ENCODE measurements at places on chromosomes 5 and 9.

GRCh38 chr5:141783947-141784296 lies 94.3 kb downstream of the PCDH1 start:
- no peaks in the 10 kb centered on the region for H3K36me3 ChIP-seq
- no peak overlapping the region for H3K27ac ChIP-seq
- no peak for DNase-seq
- H3K4me3 ChIP-seq: no peak overlapping the region

- H3K4me1 ChIP-seq: no peaks in the 10 kb centered on the region
- no peak overlapping the region for H3K4me3 ChIP-seq
- H3K27me3 ChIP-seq: peaks cover 26% of the 10 kb centered on the region
- no peak for DNase-seq
Measured at GRCh38 chr5:73318308-73318719, 130.3 kb downstream of the FOXD1 start.

DNA sequence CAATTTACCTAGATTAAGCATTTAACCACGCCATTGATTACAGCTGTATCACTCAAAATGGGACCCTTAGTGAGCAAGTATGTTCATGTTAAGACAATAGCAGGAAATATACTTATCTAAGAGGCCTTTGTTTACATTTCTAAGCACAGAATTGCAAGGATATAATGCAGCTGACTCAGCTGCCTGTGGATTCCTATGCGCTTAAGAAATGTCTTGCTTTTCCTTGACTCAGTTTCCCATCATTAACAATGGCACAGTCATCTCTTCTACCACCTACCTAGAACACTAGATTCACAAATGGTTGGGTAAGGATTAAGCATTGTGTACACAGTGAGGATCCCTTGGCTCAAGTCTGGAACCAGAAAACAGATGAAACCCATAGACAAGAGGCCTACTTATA lies 163.8 kb downstream of the TSSK1B start:
- H3K27me3 ChIP-seq: peaks cover 22% of the 10 kb centered on the region
- no peaks in the 10 kb centered on the region for H3K36me3 ChIP-seq
- H3K27ac ChIP-seq: no peak overlapping the region
- DNase-seq: no peak

DNA sequence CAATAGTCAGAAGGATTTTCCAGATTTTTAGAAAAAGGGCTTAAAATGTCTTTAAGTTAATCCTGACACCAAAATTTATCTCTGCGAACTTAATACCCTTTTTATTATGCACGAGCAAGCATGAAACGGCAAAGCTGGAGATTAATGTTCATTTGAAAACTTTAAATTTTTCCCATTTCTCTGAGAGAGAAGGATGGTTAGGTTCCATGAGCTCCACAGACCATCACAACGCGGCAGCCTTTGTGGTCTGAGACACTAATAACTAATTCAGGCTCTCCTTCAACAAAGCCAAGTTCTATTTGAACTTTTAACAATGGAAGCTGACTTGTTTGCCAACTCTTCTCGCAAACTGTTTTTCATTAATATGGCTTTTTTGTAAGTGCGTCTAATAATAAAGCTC lies 94.7 kb downstream of the MYO10 start:
- H3K27ac ChIP-seq: no peak overlapping the region
- H3K36me3 ChIP-seq: no peaks in the 10 kb centered on the region
- peaks cover 7% of the 10 kb centered on the region for H3K27me3 ChIP-seq
- H3K4me3 ChIP-seq: no peak overlapping the region
- DNase-seq: no peak
- no peaks in the 10 kb centered on the region for H3K4me1 ChIP-seq

DNA sequence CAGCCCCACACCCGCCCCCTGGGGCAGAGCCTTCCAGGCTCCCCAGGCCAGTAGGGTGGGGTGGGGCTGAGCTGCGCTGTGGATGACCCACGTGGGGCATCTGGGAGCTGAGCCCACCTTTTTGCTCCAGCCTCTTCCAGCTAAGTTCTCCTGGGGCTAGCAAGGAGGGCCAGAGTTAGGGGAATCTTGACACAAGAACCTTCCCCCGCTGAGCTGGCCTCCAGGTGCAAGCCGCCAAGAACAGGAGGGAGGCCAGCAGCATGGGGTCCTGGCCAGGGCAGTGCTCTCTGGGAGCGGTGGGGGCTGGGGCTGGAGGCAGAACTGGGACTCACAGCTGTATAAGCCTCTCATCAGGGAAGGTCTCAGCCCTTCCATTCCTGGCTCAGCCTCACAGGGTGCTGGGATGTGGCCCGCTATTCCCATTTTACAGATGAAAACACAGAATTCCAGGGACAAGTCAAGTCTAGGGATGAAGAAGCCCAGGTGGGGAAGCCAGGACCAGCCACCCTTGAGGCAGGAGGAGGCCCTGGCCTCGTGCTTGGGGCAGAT lies 21.5 kb downstream of the SARDH start:
- H3K4me1 ChIP-seq: peaks cover 5% of the 10 kb centered on the region
- H3K36me3 ChIP-seq: peaks cover 4% of the 10 kb centered on the region
- H3K27ac ChIP-seq: no peak overlapping the region
- peaks cover 51% of the 10 kb centered on the region for H3K27me3 ChIP-seq

- no peak overlapping the region for H3K27ac ChIP-seq
- no peak overlapping the region for H3K4me3 ChIP-seq
- H3K36me3 ChIP-seq: no peaks in the 10 kb centered on the region
- peaks cover 8% of the 10 kb centered on the region for H3K27me3 ChIP-seq
- no peak for DNase-seq
Measured at GRCh38 chr9:78680196-78680595, 383.3 kb downstream of the PSAT1 start.

Data from stimulated activated naive B cell treated with anti-CD40 and anti-IgM and Interleukin-4, amounts not matched to agents 10 μg/mL and 1 μg/mL and 100 μg/mL, for 72 hours (primary cell).